GM12865 (cell line): ENCODE measurements at places on chromosomes 12 and 14.

GRCh38 chr12:30806989-30807694 lies 52.4 kb upstream of the CAPRIN2 start:
- DNase-seq, result peak; percentile 61

- DNase-seq, result no peak
Observed at GRCh38 chr12:85949253-85949652, 75.2 kb downstream of the NTS start.

GRCh38 chr12:119417440-119417839 lies 82.9 kb downstream of the CCDC60 start:
- no peak for DNase-seq

DNA sequence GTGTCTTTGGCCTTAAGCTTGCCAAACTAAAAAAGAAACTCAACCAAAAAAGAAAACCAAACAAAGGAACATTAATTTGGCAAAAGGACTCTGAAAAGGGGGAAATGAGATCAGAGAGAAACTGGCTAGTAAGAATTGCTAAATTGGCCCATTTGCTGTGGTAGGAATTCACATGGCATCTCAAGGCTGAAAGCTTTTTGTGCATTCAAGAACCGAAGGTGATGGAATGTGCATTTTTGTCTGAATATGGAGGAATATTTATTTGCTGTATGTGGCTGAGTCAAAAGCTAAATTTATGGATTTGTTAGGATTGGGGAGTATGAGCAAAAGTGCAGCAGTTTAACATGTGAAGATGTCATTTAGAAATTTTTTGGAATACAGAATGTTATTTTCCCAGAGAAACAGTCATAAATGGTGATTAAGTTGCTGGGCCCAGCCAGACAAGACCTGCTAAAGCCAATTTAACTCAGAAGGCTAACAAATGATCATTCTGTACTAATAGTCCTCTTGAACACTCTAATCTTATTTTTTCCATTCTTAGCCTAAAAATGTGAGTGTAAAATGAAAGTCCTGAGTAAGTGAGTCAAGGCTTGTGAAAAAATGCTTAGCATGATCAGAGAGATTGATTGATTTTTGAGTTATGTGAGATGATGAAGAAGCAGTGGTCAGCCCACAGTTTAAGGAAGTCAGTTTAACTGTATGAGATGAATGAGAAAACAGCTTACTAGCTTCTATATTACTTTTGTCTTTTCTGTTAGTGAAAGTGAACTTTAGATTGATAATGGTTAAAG lies 94.1 kb downstream of the ANO6 start:
- DNase-seq, result no peak

DNA sequence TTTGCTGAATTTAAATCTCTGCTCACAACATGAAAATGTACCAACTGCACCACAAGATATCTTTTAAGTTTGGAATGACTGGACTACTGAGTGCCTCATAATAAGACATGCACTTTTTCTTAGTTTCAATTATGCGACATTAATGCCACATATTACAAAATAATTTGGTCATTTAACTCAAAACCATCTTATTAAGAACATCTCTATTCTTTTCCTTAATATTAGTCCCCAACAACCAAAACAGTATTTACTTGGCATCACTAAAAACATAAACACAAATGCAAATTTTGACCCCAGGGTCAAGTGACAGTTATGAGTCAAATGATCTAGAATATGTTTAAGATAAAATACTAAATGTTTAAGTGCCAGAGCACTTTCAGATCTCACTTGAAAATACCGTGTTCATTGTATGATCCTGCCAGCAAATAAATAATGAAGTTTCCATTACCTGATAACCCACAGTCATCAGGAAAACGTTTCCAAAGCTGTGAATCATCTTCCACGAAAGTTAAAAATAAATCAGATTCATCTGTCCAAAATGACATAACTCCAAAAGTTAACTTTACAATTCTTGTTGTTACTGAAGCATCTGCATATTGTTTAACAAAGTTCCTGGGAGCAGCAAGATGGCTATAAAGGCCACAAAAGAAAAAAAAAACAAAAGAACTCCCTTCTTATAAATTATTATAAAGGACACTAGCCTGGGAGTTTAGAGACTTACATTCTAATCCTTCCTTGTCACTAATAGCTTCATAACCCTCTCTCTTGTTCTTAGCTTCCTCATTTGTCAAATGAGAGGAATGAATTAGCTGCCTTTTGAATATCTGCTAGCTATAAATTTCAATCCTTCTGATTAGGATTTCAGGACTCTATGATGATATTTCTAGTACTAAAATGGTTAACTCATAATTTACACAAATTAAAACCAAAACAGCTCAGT lies 30.5 kb upstream of the AP4S1 start:
- peak; percentile 46 for DNase-seq

GRCh38 chr12:78034025-78034424 lies 203.3 kb downstream of the NAV3 start:
- peak; percentile 30 for DNase-seq

- DNase-seq, result no peak
Observed at GRCh38 chr12:108807476-108807875, 49.9 kb downstream of the SSH1 start.

GRCh38 chr12:93634416-93634815 lies 42.8 kb upstream of the CRADD start:
- no peak for DNase-seq

- no peak for DNase-seq
Observed at GRCh38 chr14:60350366-60350720, 101.3 kb downstream of the PPM1A start.

GRCh38 chr12:57781244-57781643 lies 1.3 kb upstream of the TSFM start:
- DNase-seq, result no peak

GRCh38 chr14:69043596-69044260 lies 64.6 kb upstream of the ACTN1 start:
- no peak for DNase-seq

DNA sequence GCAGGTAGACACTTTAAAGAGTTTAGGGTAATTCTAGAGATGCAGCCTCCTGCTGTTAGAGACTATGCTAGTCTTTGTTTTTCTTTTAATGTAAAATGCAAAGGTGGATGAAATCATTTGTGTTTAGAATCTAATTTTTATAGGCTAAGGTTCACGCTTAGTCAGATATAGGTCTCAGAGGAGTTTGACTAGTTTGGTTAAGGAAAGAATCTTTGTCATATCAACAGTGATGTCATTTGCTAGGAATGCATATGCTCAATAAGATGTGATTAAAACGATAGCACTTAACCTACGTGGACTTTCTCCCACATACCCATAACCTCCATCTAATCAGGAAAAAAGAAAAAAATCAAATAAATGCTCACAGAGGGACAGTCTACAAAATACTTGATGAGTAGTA lies 859.3 kb upstream of the ATXN7L3B start:
- no peak for DNase-seq

- DNase-seq, result no peak
Observed at GRCh38 chr12:2383325-2384028, 330.7 kb downstream of the CACNA1C start.
